ENCODE measurements at places on chromosomes 11 and 22.

GRCh38 chr22:24053481-24054226 lies 42.5 kb downstream of the CABIN1 start:
- DNase-seq, result no peak

GRCh38 chr11:45756384-45757010 lies 48.5 kb upstream of the SLC35C1 start:
- no peak for DNase-seq

DNA sequence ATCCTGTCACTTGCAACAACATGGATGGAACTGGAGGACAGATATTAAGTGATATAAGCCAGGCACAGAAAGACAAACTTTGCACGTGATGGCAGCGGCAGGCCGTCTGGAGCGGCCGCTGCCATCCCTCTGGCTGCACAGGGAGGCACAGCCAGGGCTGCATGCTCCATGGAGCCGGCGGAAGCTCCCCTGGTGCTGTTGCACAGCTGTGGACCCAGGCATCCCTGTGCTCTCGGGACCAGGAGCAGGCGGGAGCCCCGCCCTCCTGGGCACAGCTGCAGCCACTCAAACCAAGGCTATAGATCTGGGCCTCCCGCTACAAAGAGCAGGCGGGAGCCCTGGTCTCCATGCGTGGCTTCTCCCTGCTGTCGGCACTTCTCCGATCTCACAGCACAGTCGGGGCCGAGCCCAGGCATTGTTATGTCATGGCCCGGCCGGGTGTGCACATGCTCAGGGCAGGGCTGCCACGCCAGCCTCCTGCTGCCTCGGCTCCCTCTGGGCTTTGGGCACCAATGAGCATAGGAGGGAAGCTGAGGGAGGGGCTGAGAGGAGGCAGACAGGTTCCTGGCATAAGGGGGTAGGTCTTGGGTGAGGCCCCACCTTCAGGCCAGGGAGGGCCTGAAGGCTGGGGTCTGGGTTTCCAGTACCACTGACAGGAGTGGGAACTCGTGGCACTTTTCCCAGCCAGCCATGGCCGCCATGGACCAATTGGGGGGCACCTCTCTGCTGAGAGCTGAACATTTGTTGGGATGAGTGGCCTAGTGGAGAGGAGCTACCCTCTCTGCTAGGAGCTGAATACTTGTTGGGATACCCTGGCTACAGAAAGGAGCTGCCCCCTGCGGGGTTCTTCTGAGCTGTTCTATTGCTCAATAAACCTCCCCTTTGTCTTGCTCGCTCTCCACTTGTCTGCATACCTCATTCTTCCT lies 16.7 kb downstream of the RRP8 start:
- DNase-seq, result no peak

GRCh38 chr11:112752563-112752962 lies 208.7 kb upstream of the NCAM1 start:
- no peak for DNase-seq

DNA sequence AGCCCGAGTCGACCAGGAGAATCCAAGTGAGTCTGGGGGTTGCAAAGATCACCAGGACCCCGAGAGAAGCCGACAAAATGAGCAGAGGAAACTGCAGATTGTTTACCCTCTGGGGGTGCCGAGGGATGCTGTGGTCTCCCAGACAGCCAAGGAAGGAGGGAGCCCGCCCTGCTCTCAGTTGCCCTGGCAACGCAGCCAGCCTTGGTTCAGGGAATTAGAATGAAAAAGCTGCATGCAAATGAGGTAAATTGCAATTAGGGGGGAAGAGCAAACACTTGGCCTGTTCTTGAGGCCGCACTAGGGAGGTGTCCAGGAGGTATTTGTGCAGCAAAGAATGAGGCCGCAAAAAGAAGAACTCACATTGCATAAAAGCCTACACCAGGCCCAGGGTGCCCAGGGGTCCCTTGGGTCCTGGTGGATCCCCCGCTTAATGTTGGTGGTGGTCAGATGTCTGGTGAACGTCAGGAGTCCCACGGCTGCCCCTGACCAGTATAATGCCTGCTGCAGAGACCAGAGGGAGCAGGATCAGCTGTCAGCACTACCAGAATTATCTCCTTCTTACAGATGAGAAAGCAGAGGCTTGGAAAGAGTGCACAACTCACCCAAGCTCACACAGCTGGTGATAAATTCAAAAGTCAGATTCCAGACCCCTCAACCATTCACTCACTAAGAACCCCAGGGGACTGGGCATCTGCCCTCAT lies 40.3 kb upstream of the ATXN10 start:
- no peak for DNase-seq

GRCh38 chr22:44261861-44262595 lies 50.7 kb downstream of the SHISAL1 start:
- no peak for DNase-seq

DNA sequence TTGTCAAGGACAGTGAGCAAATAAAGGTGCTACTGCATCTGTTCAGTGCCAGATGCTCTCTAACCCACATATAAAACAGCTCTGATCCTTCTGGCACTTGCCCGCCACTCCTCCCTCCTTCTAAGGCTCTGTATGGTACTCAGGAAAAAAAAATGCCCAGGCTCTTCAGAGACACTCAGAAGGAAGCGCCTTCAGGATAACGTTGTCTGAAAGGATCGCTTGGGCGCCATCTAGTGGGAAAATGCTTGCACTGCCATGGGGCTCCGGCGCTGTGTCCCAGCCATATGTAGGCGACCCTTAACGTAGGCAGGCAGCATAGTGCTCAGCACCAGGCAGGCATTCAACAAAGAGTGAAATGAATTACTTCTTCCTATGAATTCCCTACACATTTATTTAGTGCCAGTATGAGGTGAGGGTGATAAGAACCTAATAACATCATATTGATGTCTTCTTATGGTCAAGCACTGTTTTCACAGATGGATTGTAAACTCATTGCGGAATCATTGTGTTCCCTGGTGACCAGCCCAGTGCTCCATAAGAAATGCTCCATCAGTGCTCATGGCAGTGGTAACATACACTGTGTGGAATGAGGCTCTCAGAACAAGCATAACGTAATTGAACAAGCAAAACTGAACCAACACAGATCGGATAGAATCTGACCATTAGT lies 39.6 kb downstream of the PAMR1 start:
- peak; percentile 47 for DNase-seq

DNA sequence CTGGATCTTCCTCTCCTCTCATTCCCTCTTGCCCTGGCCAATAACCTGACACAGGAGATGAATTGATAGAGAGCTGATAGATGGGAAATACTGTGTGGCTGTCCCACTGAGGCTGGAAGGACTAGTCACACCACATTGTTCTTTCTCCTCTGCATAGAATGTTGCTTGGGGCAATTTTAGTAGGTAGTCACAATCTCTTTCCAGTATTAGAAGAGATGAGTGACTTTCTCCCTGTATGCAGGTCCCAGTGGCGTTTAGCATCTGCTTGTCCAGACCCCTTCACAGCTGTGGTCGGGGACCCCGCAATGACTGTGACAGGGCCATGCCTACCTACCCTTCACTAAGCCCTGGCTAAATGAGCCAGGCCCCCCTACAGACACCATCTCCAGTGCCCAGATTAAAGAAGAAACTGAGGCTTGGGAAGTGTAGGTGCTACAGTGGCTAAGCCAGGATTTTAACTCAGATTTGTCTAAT lies 24.0 kb upstream of the P2RY2 start:
- no peak for DNase-seq

DNA sequence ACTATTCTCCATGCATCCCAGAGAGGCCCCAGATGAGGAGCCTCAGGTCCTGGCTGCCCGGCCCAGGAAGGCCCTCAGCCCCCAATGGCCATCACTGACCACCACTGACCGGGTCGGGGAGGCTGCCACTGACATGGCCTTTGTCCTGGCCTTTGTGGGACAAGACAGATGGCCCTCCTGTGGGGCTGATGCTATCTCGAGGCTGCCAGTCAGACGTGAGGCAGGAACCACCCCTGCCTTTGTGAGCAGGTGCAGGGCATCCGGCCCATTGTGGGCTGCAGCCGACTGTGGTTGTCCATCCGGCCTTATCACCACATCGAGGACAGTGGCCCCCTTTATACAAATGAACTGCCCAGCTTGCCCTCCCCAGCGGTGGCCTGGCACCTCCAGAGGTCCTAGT lies 5.5 kb downstream of the GP1BB start:
- no peak for DNase-seq

- no peak for DNase-seq
Measured at GRCh38 chr11:108559340-108559739, 34.2 kb downstream of the EXPH5 start.

DNA sequence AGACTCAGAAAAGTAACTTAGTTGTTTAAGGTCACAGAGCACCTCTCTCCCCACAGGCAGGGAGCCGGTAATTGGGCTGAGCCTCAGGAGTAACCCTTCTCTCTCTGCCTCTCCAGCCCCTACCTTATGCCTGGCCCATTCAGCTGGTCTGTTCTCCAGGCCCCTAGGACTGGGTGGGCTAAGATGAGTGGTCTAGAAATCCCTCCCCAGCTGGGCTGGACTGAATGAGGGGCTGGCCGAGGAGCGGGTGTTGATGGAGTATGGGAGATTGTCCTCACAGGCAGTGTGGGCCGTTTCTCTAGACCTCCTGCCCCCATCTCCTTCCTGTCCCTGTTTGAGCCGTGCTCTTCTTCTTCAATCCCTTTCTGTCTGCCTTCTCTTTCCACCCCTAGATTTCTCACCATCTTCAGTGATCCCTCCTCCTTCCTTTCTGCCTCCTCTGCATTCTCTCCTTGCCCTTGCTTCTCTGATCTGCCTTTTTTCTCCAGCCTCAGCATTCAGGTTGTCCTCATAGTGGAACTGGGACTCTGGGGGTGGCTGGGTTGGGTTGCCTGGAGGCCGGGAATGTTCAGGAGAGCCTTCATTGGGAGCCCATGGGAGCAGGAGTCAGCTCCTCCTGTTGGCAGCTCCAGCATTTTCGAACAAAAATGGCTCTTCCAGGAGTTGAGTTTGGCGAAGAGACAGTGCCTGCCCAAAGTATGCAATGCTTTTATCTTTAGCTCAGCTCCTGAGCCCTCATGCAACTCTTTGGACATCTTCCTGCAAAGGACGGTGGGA lies 7.6 kb downstream of the ST3GAL4 start:
- no peak for DNase-seq

- DNase-seq, result no peak
Measured at GRCh38 chr11:65863889-65864705, 3.9 kb downstream of the MUS81 start.

DNA sequence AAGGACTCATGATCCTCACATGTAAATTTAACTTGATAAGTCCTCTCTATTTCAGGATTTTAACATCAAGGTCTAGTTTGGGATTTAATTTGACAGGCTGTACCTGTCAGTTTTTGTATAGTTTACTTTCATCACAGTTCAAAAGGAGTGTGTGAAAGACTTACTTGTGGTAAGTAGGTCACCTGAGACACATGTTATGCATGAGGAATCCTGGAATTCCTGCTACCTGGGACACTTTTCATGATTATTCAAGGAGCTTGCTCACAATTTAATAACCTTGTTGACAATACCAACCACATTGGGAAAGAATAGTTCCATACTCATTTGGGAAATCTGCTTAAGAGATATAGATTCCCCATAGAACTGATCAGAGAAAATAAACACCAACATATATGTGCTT lies 15.8 kb upstream of the SLC36A4 start:
- no peak for DNase-seq

GRCh38 chr11:2806351-2807024 lies 79.1 kb downstream of the CDKN1C start:
- no peak for DNase-seq

GRCh38 chr22:43014869-43015676 lies at the start of gene PACSIN2:
Gene PACSIN2, minus strand, starts transcription at chr22:43015149. Its CDS starts 103,069 bp downstream, at chr22:42912080.
- DNase-seq, result peak; percentile 98

GRCh38 chr22:30031328-30031727 lies 48.9 kb upstream of the HORMAD2 start:
- DNase-seq, result no peak

GRCh38 chr22:37381489-37381888 lies 45.8 kb downstream of the ELFN2 start:
- no peak for DNase-seq

DNA sequence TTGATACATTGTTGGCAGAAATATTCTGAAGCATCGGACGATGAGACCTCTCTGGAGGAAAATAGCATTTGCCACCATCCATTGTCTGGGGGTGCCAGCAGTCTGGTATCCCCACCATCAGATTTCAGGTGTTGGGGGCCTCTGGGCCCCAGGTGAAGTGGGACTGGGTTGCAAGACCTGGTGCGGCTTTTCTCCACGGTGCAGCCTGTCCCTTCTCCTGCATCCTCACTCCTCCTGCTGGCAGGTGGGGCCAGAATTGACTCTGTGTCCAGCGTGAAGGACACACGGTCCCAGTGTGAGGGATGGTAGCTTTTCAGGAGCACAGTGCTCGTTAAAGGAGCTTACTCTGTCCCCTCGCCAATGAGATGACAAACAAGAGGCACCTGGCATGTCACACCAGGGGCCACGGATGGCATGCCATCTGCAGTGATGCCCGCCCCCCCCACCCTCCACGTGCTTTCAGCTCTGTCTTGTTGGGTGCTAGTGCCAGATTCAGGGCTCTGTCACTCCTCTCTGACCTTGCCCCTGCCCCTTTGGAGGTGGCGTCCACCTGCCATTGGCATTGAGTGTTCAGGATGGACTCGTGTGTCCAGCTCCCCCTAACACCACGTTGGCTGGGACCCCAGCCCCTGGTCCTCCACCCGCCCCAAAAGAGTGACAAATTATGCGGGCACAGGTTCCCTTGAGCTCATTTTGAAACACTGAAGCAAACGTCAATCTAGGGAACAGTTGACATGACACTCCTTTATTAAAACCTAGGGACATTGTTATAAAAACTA lies 62.4 kb downstream of the PARVG start:
- DNase-seq, result no peak

GRCh38 chr11:112085822-112086421 lies 634 bp downstream of the TIMM8B start:
- DNase-seq, result no peak

GRCh38 chr11:31361743-31362142 lies 7.8 kb downstream of the DCDC1 start:
- DNase-seq, result no peak

- DNase-seq, result no peak
Measured at GRCh38 chr11:27403195-27403594, 40.2 kb upstream of the CCDC34 start.

GRCh38 chr11:35323076-35323868 lies 96.1 kb downstream of the SLC1A2 start:
- DNase-seq, result no peak

DNA sequence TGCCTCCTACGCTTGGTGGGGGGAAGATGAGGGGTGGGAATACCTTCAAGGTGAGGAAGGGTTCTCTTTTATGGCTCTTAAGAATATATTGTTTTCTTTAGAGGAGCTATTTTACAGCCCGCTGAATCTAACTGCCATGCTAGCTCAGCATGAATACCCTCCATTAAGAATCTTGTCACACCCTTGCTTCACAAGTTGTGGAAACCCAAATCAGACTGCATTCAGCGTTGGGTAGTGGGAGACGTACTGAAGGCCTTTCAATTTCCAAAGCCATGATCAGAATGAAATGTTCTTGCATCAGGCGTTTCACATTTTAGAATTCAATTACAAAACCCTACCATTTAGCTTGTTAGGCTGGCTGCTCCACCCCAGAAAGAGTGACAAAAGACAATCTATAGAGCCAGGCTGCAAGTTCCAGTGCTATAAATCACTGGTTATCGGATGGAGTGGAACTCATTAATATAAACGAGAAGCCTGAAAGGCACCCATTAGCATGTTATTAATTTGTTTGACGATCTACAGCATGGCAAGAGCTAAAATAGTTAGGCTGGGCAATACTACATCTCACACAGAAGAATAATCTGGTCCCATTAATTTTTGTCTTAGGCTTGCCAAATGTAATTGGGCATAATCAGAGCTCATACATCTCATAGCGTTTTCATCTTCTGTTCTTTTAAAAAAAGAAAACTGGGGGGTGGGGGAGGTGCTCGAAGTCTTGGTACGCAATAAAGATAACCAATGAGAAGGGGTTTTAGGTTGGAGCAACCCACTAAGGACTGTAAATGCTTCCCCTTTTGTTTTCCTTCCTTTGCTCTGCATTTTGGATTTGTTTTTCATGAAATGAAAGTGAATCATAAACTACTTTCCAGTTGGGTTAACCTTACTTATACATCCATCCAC lies 57.5 kb downstream of the ABTB2 start:
- no peak for DNase-seq
